ENCODE measurements at places on chromosomes 7 and 10.

GRCh38 chr7:27774717-27775328 lies 34.9 kb downstream of the TAX1BP1 start:
- DNase-seq = peak; percentile 53

GRCh38 chr7:97005183-97006054 lies at the start of gene DLX6:
DLX6 (plus strand) TSS chr7:97005553; CDS start chr7:97005978, 425 bp downstream.
- DNase-seq = peak; percentile 20

DNA sequence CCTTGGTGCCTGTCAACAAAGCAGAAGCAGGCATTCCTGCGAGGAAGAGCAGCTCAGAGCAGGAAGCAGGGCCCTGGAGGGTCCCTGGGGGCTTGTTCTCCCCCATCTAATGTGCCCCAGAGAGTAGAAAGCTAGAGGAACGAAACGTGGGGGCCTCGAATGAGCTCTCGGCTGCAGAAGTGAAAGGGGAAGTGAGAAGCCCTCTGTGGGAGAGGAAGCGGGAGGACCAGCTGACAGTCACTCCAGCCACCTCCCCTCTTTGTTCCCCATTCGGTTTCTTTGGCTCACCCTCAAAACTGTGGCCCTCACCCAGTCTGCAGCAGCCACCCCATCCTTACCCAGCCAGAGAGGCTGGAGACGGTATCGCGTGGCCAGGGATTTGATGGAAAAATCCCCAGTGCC lies 25.0 kb downstream of the C10orf105 start:
- no peak for DNase-seq

GRCh38 chr7:151808400-151809145 lies 68.3 kb downstream of the PRKAG2 start:
- peak; percentile 57 for DNase-seq

- no peak for DNase-seq
Measured at GRCh38 chr10:120854388-120854787, 3.2 kb downstream of the WDR11 start.

GRCh38 chr10:50461834-50462233 lies 161.9 kb downstream of the SGMS1 start:
- no peak for DNase-seq

GRCh38 chr7:18352339-18353255 lies 143.0 kb upstream of the HDAC9 start:
- DNase-seq = peak; percentile 77

DNA sequence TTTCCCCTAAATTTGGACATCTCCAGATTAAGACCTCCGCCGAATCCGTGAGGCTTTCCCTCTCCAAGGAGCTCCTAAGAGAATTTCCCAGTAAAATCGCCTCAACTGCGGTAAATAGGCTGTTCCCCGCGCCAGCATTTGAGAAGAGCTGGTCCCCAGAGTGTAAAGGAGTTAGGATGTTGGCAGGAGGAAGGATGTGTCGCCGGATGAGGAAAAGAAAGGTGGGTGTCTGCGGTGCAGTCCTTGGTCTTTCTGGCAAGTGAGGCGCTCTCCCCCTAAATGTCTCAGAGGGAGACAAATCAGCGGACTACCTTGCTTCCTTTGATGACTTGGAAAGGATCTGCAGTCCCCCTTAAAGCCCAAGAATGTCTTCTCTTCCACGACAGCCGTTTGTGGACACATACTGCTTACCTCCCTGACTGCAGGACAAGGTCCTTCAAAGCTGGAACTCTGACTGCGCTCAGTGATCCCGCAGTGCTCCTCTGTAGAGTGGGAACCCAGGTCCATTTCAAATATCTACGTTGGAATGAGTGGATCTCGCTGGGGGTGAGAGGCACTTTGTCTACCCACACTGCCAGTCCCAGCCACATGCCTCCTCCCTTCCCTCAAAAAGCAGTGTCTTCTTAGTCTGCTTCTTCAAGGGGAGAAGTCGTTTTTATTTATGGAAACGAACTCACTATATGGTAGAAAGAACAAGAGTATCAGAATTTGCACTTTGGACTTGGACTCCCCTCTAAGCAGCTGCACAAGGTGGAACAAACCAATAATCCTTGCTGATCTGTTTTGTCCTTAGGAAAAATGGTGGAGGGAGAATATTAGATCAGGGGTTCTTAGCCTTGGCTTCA lies 1.1 kb upstream of the DLG5 start:
- peak; percentile 22 for DNase-seq

DNA sequence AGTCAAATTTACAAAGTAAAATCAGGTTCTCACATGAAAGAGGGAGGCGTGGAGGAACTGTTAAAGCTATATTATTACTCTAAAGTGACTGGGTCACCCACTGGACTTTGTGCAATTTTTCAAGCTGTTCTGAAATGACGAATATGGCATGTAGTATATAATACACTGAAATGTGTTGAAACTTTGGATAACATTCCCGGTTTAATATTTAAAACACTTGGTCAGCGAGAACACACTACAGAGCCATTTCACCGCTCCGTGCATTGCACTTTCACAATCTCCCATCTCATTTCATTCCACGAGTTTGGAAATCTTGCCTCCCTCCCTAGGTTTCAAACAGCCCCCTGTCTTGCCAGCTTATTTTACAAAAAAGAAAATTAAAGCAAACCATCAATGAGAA lies 337.9 kb downstream of the WDR11 start:
- DNase-seq = no peak

DNA sequence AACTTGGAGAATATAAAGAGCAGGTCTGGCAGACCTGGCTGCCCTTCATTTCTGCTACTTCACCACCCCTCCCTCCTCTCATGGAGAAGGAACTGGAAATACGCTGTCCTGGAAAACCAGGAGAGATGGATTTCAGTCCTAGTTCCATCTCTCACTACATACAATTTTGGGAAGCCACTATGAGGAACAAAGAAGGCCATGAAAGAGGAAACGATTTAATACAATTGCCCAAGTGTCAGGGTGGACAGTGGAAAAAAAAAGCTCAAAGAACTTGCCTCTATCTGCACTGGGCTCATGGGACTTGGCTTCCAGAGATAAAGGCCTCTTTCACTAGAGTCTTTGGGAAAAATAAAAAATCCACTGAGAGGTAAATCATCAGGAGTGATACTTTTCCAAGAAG lies 561.7 kb downstream of the KCNMA1 start:
- DNase-seq = no peak

DNA sequence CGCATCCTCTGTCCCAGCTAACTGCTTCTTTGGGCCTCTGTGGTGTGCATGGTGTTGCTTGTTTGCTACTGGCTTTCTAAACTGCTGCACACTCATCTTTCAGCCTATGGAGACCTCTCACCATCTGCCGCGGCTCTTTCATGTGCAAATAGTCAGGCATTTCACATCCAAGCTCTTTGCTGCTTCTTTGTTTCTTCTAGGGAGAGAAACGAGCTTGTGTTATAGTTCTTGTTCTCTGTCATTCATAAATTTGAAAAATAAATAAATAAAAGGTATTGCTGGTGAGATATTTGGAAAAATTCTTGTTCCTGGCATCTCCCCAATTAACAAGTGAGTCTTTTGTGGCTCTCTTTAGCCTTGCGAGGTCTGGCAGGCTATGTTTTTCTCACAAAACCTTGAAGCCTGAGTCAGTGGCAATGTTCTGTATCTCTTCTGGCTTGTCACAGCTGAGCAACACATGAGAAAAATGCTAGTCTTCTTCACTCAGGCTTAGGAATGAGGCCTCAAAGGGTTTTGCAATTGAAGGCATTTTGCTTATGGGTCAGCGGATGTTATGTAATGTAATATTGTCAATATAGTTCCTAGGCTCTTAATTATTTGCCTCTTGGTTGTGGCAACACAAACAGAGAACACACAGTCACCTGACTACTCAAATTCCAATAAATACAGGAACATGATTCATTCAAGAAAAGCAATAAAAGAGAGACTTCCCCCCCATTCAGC lies 274.0 kb downstream of the FRMD4A start:
- DNase-seq = peak; percentile 80

GRCh38 chr7:51965454-51965853 lies 648.8 kb upstream of the COBL start:
- no peak for DNase-seq

GRCh38 chr10:93149761-93150160 lies 76.1 kb downstream of the CYP26A1 start:
- peak; percentile 68 for DNase-seq

- DNase-seq = no peak
Measured at GRCh38 chr10:109894516-109894915, 28.8 kb downstream of the XPNPEP1 start.

DNA sequence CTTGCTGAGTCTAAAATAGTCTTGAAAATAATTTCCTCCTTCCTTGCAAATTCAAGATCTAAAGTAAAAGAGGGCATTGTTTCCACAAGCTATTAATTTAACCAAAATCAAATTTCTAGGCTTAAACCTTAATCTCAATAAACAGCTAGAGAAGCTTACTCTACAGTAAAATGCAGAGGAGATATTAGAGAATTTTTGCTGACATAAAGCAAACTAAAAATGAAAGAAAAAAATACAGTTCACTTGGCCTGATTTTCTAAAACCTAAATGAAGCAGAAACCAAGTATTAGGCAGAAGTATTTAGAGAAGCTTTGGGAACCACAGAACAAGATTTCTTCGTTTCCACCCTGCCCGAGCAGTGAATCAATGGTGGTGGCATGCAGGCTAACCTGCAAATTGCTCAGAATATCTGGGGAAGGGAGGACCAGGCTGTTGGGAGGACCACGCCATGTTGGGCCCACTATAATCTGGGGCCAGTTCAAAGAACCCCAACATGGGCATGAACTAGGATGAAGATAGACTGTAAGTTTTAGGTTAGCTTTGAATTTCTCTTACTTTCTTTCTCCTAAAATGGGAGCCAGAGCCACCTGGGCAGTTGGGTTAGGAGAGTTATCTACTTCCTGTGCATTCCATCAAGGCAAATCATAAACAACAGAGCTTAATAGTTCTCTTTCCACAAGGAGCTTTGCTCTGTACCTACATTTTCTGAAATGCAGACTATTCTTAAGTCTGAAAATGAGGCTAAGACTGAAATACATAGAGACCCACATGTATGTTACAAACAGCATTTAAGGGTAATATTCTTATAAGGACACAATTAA lies 4.1 kb downstream of the LAMB1 start:
- DNase-seq = no peak

- DNase-seq = no peak
Measured at GRCh38 chr7:3302681-3303320, 1.7 kb downstream of the SDK1 start.

GRCh38 chr10:123409884-123410283 lies 255.7 kb downstream of the BUB3 start:
- DNase-seq = no peak

GRCh38 chr7:113799896-113800295 lies 118.9 kb downstream of the PPP1R3A start:
- no peak for DNase-seq

GRCh38 chr7:82204694-82205093 lies 238.9 kb downstream of the CACNA2D1 start:
- peak; percentile 59 for DNase-seq

- no peak for DNase-seq
Measured at GRCh38 chr10:25745976-25746375, 188.1 kb upstream of the MYO3A start.

DNA sequence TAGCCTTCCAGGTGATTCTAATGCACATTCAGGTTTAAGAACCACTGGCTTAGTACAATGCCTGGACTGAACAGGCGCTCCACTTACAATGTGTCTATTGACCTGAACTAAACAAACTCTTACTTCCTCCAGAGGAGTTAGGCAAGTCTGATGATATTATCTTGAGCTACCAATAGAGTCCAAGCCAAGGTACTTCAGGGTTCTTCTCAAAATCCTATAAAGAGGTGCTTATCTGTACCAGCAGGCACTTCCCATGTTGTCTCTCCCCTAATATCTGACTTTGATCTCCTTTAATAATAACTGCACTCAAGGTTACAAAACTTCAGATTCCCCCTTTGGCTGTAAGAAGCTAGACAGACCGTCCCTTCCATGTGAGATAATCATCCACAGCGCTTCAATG lies 157.0 kb upstream of the SVIL start:
- DNase-seq = no peak

- no peak for DNase-seq
Measured at GRCh38 chr10:26503911-26504310, 65.8 kb downstream of the APBB1IP start.

GRCh38 chr10:6228647-6229046 lies 25.9 kb downstream of the PFKFB3 start:
- no peak for DNase-seq

- DNase-seq = no peak
Measured at GRCh38 chr7:29547421-29547820, 16.2 kb upstream of the PRR15 start.

- DNase-seq = peak; percentile 46
Measured at GRCh38 chr10:122267849-122268737, 3.0 kb upstream of the BTBD16 start.

All from EL (cell line).